Stimulated activated CD8-positive, alpha-beta memory T cell treated with anti-CD3 and anti-CD28 coated beads, Interleukin-15, amount 100 ng/mL, for 4 hours (primary cell): ENCODE measurements at places on chromosomes 11 and 22.

DNA sequence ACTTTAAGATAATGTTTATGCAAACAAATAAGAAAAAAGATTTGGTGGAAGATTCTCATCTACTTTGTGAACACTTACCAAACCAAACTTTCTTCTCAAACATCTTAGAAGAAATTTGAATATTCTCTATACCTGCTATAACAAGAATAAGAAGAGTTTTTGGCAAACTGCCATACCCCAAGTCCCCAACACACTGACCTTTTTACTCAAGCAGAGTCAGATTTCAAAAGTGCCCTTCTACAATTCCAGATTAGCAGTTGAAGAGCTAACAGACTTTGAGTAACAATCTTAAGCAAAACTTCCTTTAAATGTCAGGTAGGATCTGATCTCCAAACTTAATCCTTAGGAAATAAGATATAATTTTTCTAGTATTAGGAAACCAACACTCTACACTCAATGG lies 33.9 kb downstream of the TSG101 start:
- no peak for DNase-seq

- DNase-seq = no peak
Observed at GRCh38 chr11:36132940-36133339, 156.3 kb downstream of the COMMD9 start.

DNA sequence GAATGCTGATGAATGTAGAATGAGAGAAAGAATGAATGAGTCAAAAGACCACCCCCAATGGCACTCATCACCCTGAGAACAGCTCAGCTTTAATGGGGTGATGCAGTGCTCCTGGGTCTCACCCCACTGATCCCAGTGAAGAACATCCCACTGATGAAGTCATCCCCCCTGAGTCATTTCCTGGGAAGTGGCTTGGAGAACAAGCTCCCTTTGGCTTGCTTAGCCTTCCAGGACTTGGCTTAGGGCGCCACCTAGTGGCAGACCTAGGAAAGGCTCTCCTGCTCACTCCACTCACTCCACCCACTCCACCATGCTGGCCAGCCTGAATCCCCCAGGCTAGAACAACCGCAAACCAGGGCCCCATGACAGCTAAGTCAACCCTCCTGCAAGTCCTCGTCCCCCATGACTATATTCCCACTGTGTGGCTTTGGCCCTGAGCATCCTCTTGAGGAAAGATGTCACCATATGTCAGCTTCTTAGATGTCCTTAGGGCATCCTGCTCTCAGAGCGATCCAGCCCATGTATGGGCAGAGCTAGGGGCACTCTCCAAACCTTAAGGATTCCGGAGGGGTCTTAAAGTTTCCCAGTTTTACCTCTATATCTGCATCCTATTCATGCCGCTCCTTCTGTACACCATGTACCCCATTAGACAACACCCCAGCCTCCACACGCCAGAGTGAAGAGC lies 17.8 kb upstream of the TMPRSS13 start:
- peak; percentile 68 for DNase-seq

DNA sequence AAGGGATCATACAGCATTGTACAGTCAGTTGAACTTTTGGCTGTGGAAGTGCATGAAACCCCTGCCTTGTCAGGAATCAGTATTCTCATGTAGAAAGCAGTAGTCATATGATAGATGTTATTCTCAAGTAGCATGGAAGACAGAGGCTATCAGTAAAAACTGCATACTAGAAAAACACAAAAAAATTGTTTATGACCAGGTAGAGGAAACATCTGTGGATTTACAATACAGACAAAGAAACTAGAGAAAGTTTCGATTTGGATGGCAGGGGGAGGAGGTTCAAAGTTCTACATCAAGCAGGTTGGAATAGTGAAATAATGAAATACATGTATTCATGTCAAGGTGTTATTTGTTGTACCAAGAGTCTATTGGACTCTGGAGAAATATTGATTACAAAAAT lies 212.3 kb upstream of the DDI1 start:
- DNase-seq = no peak

- no peak for DNase-seq
Observed at GRCh38 chr11:79419120-79419519, 21.7 kb downstream of the TENM4 start.

- no peak for DNase-seq
Observed at GRCh38 chr11:109939166-109939810, 153.9 kb upstream of the ZC3H12C start.

DNA sequence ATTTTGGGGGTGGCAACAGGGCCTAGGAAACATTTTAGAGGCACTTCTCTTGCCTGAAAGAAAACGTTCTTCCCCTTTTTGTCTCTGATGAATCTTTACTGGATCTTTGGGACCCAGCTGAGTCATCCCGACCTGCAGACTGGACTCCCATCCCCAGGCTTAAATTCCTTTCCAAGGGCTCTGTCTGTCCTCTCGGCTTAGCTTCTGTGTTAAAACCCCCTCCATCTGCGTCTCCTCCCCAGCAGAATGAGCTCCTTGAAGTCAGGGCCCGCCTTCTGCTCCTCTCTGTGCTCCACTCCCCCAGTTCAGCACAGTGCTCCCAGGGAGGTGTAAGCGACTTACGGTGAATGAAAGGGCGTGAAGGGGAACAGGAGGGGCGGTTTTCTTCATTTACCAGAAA lies 895 bp upstream of the DAGLA start:
- DNase-seq = no peak

- DNase-seq = no peak
Observed at GRCh38 chr11:6482441-6482840, 1.1 kb downstream of the TIMM10B start.

GRCh38 chr11:17529844-17530185 lies 14.4 kb downstream of the USH1C start:
- DNase-seq = no peak

- DNase-seq = no peak
Observed at GRCh38 chr11:62143727-62144126, 19.9 kb downstream of the INCENP start.

DNA sequence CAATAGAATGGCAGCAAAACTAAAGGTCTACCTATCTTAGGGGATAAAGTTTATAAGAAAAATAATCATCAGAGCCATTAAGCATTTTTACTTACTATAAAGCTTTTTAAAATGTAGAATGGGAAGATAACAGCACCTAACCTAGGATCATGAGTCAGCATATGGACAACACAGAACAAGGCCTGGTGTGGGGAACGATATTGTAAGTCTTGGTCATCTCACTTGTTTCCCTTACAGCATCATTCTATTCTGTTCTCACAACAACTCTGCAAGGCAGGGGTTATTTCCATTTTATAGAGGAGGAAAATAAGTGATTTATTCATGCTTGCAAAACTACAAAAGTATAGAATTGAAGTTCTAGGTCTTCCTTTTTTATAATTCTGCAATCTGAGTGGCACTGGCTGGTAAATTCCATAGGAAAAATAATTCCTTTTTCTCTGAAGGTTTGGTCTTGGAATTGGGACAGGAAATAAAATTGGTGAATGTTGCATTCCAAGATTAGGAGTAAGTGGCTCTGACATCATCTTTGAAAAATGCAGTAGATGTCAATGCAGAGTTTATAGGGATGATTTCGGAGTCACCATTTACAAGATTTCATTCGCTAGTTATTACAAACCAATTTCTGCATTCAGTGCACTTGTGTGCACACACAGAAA lies 423.0 kb downstream of the DYNC2H1 start:
- no peak for DNase-seq

DNA sequence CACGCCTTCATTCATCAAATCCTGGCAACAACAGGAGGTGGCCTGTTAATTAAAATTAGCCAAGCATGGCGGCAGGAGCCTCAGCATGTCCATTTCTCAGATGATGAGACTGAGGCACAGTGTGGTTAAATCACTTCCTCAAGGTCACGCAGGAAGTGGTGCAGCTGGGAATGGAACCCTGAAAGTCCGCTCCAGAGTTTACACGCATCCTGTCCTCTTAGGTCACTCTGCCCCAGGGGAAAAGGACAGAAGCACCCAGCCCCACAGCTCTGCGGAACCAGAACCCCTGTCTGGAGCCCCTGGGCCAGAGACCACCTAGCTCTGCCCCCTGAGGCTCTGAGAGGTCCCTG lies 19.6 kb downstream of the RPL3 start:
- DNase-seq = no peak

DNA sequence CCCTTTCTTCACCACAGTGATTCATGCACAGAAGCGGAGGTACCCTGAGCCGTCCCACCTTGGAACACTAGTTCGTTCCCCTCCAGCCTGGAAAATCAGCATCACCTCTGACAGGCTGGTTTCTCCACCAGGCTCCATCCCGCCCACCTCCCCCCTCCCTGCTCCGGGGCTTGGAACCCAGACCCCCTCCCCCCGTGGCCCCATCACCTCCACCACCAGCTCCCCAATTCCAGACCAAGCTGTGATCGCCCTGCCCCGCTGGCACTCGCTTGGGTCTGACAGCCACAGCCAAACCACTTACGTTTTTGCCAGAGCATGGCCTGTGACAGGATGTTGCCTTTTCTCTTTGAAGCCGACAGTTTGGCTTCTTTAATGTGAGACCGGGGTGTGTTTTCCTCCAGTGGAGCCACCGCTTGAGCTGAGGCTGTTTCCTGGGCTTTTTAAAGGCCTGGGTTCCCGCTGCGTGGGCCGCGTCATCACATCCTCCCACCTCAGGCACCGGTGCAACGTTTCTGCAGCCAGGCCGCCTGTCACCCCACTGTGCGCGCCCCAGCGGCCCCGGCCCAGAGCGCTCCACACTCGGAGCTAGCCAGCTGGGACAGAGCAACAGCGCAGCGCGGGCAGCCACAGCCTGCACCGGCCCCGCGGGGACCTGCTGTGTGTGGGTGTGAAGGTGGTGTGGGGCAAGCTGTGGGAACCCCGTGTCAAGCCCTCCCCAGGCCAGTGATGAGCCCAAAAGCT lies at the start of gene POU2AF1:
Gene POU2AF1 (minus strand): TSS at position 415 of the 741 bp plus-strand sequence. CDS start 98 bp downstream, at position 317.
- peak; percentile 56 for DNase-seq

DNA sequence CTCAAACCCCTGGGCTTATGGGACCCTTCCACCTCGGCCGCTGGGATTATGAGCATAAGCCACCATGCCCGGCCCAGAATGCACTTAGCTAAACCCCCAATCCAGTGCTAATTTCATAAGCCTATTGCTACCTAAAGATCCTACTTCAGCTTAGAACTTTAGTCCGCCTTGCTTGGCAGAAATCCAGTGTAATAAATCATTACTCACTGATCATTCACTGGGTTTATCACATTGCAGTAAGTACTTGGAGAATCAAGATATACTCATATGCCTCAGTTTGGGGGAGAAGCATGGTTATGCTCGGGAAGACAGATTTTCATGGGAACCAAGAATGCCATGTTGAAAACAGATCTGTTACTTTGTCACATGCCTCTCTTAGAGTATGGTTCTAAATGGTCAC lies 3.8 kb upstream of the TBRG1 start:
- no peak for DNase-seq

GRCh38 chr11:132046288-132046865 lies 676.0 kb downstream of the NTM start:
- no peak for DNase-seq

DNA sequence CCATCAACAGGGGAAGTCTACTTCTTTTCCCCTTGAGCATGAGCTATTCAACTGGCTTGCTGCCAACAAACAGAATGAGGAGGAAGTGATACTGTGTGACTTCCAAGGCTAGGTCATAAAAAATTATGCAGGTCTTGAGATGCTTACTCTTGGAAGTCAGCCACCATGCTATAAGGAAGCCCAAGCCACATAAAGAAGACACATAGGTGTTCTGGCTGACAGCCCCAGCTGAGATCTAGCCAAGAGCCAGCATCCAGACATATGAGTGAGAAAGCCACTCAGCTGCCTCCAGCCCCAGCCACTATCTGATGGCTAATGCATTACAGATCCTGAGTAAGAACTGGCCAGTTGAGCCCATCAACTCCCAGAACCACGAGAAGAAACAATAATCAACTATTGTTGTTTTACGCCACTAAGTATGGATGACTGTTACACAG lies 31.0 kb upstream of the PPP2R1B start:
- DNase-seq = no peak

- no peak for DNase-seq
Observed at GRCh38 chr22:30650508-30651116, 15.0 kb downstream of the SLC35E4 start.

DNA sequence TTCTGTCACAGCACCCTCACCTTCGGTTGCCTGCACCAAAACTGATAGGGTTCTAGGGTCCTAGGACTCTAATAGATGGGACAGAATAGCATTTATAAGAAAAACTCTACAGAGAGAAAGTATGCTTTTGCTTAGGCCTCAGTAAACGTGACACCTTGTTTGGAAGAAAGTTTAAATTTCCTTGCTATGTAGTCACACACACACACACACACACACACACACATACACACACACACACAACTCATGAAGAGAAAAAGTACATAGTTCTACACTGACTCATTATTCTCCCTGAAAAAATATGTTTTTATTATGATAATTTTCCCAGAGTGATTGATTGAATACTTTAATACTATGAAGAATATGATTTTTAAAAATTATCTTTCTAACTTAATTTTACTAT lies 220.8 kb upstream of the SNX19 start:
- DNase-seq = no peak

- DNase-seq = no peak
Observed at GRCh38 chr11:117619661-117620060, 177.4 kb downstream of the DSCAML1 start.

DNA sequence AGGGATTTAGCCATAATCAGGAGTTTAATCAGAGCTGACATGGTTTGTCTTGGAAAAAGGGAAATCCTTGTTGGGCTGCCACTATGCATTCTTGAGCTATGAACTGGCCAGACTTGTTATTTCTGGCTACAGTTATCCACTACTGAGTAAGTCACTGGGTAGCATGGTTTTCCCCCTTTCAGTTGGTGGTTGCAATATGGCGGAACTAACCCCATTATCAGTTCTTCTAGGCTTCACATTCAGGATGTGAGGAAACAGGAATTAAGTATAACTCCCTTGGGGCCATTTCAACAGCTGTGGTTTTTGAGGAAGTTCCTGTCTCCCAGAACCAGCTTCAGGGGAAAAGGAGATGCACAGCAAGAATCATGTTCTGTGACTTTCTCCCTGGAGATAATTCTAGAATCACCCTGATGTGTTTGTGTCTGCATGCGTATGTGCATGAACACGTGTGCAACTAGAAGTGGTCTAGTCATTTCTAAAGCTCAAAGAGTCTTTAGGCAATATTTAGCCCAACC lies 103.0 kb upstream of the CD44 start:
- DNase-seq = no peak

GRCh38 chr22:31944700-31945442 lies 536 bp downstream of the YWHAH start:
- peak; percentile 8 for DNase-seq

DNA sequence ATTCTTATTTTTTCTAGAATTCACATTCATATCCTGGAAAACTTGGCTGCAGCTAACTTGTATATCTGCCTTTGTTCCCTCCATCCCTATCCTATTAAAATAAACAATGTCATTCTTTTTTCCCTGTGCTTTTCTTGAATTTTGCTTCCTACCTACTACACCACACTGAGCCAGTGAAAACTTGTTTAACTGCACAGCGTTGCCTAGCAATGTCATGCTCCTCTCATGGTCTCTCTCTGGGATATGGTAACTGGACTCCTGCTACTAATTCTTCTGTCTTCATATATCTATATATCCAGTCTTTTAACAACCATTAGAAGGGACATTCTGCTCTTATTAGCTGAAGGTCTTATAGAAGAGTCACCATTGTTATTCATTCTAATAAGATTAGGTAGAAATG lies 434.4 kb downstream of the METTL15 start:
- DNase-seq = no peak
